ENCODE measurements at places on chromosomes 6 and 20.

DNA sequence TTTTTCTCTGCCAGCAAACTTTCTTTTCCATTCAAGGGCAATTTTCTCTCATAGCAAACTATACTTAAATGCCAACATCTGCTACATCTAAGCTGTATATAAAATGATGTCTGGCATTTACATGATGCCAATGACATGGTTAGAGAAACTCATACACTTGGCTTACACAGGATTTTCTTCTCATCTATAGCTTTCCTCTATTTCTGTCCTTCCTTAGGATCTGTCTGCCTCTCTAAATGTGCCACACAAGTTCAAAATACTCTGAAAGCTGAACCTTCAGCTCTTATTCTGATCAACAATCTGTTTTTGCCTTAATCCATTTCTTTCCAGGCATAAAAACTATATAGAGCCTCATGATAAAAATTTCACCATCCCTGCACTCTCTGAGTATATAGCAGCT, 290.9 kb upstream of the RNF217 start:
- no peak for DNase-seq

DNA sequence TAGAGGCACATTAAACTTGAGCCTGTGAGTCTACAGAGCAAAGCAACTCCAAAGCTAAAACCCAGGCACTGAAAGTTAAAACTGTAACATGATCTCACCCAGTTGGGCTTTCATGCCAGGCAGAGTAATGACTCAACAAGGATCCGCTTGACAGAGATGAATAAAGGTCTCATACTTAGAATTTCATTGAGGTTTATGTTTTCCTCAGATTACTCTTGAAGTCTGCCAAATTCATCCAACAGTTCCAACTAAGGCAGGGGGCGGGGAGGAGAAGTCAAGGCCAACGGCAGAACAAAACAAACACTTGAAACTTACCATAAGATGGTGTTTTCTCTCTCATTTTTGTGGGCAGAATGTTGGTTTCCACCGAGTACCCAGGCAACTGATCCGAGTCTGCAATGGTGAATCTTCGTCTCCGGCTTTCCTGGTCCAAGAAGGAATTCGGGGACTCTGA, 54.0 kb upstream of the IPCEF1 start:
- peak; percentile 28 for DNase-seq

DNA sequence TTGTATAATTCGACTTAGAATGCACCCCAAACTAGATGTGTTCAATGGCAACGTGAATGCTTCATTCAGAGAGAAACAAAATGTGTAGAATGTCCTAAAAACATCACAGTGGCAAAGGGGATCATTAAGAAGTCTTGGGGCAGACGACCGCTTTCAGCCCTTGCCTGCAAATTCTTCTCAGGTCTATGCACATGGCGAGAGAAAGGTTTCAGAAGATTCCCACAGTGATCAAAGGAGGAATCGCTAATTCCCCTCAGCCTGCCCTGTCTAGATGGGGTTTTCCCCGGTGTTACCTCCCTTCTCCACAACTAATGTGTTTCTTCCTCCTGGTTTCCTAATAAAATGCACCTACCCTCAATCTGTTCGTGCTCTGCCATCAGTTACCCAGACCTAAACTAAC, 13.3 kb upstream of the NHSL1 start:
- DNase-seq = no peak

DNA sequence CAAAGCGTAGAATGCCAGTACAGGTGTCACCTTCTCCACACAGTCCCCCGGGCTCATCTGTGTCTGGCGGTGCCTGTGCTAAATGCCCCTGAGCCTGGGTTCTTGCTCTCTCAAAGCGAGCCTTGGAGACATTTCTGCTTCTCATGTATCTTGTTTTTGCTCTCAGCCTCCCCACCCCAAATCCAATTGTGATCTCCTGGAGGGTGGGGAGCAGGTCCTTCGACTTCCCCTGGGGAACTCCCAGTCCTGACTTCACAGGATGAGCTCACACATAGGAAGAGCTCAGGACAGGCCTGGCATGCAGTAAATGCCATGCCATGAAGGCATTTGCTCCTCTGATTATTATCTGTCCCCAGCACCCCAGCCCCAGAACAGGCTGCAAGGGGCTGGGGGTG, 58.1 kb downstream of the NOL4L start:
- DNase-seq = no peak
